ENCODE measurements at places on chromosomes 4 and X.

- no peak for DNase-seq
Measured at GRCh38 chr4:118953276-118953675, 64.6 kb downstream of the SYNPO2 start.

DNA sequence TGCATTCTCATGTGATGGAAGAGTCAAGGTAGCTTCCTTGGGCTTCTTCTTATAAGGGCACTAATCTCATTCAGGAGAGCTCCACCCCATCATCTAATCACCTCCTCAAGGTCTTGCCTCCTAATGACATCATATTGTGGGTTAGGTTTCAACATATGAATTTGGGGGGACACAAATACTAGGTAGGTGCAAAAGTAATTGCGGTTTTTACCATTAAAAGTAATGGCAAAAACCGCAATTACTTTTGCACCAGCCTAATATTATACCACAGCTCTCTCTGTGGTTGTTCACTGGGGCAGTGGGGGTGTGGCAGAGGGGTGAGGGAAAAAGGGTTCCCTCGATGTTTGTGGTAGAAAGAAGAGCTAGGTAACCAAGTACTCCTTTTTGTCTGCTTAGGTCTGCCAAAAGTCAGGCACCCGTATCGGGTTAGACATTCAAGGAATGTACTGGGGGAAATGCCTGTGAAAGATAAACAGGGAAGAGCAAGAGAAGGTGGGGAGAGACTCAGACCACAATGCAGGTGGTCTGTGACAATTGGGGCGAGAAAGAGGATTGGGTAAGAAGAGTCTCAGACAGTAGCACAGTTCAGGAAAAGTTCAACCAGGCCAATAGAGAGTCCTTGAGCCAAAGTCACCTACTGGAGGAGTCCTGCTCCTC, 78.9 kb upstream of the MTM1 start:
- DNase-seq, result no peak

- no peak for DNase-seq
Measured at GRCh38 chr4:2365054-2365912, 53.2 kb downstream of the ZFYVE28 start.

DNA sequence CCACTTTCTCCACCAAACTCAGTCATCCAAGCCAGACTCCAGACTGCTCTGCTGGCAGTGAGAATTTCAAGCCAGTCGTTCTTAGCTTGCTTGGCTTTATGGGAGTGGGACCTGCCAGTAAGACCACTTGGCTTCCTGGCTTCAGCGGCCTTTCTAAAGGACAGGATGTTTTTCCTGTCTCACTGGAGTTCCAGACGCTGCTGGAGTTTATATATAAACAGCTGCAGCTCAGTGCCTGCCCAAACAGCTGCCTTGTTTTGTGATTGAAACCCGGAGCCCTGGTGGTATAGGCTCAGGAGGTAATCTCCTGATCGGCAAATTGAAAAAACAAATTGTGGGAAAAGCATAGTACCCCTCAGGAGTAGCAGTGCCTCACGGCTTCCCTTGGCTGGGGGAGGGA, 1165.8 kb upstream of the ADGRL3 start:
- DNase-seq, result no peak

- DNase-seq, result no peak
Measured at GRCh38 chrX:135408794-135409193, 12.9 kb upstream of the SMIM10L2A start.

GRCh38 chrX:96386325-96386724, 298.3 kb upstream of the DIAPH2 start:
- DNase-seq, result no peak
